ENCODE measurements at places on chromosomes 4 and X.

DNA sequence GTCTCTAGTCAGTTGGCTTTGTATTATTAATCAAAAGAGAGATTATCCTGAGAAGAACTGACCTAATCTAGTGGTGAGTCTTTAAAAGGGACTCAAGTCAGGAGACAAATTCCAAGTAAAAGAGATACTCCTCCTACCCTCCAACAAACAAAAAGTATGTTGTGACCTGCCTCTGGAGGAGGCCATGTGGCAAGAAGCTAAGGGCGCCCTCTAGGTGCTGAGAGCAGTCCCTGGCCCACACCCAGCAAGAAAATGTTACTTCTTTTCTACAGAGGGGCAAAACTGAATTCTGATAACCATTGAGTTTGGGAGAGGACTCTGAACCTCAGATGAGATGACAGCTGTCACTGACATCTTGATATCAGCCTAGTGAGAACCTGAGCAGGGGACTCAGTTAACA, 953.6 kb upstream of the AGA start:
- no peak for DNase-seq

- no peak for DNase-seq
These were observed 7.7 kb upstream of the ZNF81 start for GRCh38 chrX:47828984-47829383.

GRCh38 chr4:102787944-102788343, 27.2 kb upstream of the MANBA start:
- DNase-seq = no peak

- no peak for DNase-seq
These were observed 171.9 kb downstream of the GALNTL6 start for GRCh38 chr4:171985129-171985528.

GRCh38 chr4:38132107-38132673, 172.0 kb downstream of the PTTG2 start:
- peak; percentile 82 for DNase-seq

DNA sequence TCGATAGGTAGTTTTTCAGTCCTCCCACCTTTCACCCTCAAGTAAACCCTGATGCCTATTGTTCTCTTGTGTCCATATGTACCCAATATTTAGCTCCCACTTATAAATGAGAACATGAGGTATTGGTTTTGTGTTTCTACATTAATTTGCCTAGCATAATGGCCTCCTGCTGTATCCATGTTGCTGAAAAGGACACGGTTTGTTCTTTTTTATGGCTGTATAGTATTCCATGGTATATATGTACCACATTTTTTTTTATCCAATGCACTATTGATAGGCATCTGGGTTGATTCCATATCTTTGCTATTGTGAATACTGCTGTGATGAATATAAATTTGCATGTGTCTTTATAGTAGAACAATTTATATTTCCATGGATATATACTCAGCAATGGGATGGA, 199.2 kb downstream of the RAB28 start:
- no peak for DNase-seq

DNA sequence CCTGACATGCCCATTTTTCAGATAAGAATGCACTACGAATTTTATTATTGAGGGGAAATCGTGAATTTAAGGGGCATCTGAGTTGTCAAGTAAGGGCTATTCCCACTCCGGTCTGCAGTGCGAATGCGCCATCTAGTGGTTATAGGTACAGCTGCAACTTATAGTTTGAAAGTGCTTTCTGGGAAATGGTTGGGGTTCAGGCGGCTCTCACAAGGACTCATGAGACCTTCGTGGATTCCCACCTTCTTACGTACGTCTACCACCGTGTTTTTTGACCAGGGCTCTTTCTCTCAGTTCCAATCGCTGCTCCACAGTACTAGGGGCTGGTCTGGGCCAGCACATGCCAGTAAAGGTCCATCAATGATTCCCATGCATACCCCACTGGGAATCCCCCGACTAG, 12.3 kb downstream of the MSL3 start:
- no peak for DNase-seq

GRCh38 chrX:27598312-27598711, 8.2 kb downstream of the DCAF8L2 start:
- DNase-seq = no peak

GRCh38 chrX:35076061-35076460, 133.5 kb downstream of the FAM47B start:
- DNase-seq = no peak

DNA sequence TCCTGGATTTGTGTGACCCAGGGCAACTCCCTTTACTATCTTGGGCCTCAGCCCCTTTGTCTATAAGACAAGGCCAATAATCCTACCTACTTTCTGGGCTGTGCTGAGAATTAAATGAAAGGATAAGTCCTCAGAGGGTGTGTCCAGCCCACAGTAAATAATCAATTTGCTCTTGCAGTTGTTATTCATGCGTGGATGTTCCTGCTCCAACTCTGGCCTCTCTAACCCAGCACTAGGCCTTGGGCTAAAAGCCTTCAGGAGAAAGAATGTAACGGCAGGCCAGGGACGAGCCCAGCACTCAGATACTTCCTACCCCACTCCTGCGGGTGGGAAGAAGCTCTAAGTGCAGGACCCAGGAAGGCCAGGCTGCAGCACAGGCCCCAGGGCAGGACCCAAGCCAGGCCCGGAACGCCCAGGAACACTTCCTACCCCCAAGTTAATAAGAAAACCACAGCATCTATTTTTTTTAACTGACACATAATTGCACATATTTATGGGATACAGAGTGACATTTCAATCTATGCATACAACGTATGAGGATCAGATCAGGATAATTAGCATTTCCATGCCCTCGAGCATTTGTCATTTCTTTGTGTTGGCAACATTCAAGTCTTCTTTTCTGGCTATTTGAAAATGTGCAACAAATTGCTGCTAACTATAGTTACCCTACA, 179.6 kb upstream of the RBPJ start:
- DNase-seq = no peak
